ENCODE measurements at places on chromosomes 6 and 20.
A peak's percentile ranks its signal among the peaks of the same experiment; 100 is the strongest.

- DNase-seq: peak; percentile 76
Measured at GRCh38 chr6:170438402-170438753, 114.7 kb downstream of the PSMB1 start.

DNA sequence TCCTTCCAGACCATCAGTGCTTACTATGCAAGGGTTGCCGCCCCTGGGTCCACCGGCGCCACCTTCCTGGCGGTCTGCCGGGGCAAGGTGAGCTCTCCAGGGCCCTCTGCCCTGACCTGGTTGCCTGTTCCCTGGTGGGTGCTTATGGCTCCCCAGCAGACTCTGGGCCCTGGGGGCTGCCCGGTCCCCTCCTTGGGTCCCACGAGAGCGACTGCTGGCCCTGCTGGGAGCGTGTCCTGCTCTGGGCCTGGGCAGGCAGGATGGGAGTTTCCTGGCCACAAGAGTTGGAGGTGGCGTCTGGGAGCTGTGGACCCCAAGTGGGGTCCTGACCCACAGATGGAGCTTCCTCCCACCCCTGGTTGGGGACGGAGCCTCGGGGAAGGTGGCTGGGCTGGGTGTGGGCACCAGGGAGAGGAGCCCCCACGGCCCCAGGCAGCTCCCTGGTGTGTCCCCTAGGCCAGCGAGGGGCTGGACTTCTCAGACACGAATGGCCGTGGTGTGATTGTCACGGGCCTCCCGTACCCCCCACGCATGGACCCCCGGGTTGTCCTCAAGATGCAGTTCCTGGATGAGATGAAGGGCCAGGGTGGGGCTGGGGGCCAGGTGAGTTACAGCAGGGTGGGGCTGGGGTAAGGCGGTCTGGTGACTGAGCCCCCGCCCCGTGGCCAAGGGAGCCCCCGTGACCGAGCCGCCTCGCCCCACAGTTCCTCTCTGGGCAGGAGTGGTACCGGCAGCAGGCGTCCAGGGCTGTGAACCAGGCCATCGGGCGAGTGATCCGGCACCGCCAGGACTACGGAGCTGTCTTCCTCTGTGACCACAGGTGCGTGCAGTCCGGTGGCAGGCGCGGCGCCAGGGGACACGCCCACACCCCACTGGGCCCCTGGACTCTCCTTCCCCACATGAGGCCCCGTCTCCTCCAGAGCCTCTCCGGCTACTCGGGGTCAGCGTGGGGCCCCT, 7.1 kb upstream of the TNFRSF6B start:
- no peak for DNase-seq

DNA sequence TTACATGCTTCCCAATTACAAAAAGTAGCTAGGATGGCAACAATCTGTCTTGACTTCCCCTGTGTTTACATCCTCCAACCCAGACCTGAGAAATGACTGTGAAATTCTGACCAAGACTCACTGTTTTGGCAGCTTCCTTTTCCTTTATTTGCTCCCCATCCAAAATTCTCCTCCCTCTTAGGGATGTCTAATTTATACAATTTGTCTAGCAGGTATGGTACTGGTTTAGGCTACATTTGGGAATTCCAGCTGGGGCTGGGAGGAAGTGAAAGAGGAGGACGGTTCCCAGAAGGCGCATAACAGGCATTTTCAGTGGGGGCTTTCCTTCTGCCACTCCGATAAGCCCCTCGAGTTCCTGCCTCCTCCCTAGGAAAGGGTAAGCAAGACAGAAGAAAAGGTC, 231.5 kb upstream of the BTBD3 start:
- DNase-seq: peak; percentile 40

GRCh38 chr6:32123681-32124080, 4.4 kb downstream of the ATF6B start:
- DNase-seq: no peak

GRCh38 chr6:48111575-48111974, 578 bp upstream of the PTCHD4 start:
- no peak for DNase-seq

- DNase-seq: peak; percentile 88
Measured at GRCh38 chr20:39986173-39986904, 702.7 kb downstream of the MAFB start.

GRCh38 chr6:66930559-66931290, 1223.7 kb upstream of the EYS start:
- DNase-seq: no peak

DNA sequence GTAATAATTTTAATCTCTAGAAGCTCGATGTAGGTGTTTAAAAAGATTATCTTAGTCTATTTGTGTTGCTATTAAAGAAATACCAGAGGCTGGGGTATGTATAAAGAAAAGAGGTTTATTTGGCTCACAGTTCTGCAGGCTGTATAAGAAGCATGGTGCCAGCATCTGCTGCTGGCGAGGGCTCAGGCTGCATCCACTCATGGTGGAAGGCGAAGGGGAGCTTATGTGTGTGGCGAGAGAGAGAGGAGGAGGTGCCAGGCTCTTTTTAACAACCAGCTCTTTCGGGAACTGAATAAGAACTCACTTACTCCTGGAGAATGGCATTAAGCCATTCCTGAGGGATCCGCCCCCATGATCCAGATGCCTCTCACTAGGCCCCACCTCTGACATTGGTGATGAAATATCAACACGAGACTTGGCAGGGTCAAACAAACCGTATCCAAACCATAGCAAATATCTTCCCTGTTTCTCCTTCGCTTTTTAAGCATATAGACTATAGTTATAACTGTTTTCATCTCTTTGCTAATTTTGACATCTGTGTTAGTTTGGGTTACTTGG, 24.5 kb downstream of the CHMP4B start:
- no peak for DNase-seq

All from NCI-H2227 treated with DMSO at 0.1 percent for 48 hours (cell line).